ENCODE measurements at places on chromosomes 12 and 14.

DNA sequence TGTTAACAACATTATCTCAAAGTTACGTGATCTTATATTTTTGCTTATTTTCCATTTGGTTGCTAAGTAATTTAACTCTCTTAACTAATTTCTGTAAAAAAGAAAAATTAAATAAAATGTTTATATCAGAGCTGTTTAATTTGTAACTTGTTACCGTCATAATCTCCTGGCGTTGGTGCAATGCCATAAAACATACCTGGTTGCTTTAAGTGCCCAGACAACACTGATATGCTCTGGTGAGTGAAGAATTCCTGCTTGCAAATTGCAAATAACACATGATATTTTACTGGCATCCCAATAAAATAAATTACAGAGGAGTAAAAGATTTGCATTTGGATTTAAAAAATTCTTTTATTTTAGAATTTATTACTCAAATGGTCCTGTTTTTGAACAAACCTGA lies 640.1 kb upstream of the MIS18BP1 start:
- DNase-seq = no peak

- no peak for DNase-seq
Observed at GRCh38 chr12:4700621-4701026, 19.6 kb upstream of the GALNT8 start.

DNA sequence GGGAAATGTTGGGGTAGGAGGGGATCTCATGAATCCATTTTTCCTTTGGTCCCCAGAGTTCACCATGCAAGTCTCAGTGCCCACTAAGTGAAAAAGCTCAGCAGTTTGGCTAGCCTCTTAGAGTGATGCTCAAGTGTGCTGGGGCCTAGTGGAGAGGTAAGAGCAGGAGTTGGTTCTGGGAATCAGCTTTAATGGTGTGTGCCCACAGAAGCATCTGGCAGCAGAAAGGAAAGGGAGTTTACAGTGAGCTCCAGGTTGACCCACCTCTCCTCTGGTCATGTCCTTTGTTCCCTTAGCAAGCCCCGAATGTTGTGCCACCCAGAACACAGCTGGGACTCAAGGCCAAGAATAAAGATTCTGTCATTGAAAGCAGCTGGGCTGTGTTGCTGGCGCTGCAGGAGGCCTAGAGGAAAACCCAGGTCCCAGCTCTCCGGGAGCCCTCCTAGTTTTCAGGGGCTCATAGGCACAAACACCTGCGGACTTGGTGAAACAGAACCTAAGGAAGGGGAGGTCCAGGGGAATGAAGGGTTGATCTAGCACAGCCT lies 320.8 kb downstream of the ZFP36L1 start:
- no peak for DNase-seq

- DNase-seq = no peak
Observed at GRCh38 chr14:81400852-81401251, 728 bp upstream of the STON2 start.

- no peak for DNase-seq
Observed at GRCh38 chr14:71692496-71692895, 239.7 kb upstream of the RGS6 start.

GRCh38 chr14:85313560-85314207 lies 216.3 kb upstream of the FLRT2 start:
- DNase-seq = no peak

Measured in GM12864 (cell line).